Cerebellar nuclear complex (tissue), 1 donor: ENCODE measurements at places on chromosomes 5 and 9.

- no peak for DNase-seq
Observed at GRCh38 chr9:107222020-107222522, 61.0 kb upstream of the RAD23B start.

DNA sequence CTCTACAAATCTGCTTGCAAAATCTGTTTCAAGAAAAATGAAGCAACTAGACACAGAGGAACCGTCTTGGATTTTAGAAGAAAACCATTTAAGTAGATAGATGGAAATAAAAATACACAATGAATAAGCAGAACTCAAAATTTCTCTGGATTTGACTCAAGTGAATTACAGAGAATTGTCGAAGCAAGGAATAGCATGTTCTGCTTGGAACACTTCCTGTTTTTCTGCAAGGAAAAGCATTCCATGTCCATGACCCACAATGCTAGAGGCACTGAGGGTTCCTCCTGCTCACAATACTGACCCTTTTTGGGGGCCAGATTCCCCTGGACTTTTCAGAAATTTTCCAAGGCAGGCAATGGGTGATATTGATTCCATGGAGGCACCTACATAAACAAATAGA, 29.8 kb downstream of the PRUNE2 start:
- no peak for DNase-seq

- peak; percentile 66 for DNase-seq
Observed at GRCh38 chr5:111511831-111512374, 432 bp downstream of the STARD4 start.

- no peak for DNase-seq
Observed at GRCh38 chr9:130672933-130673615, 8.7 kb downstream of the PRDM12 start.

- DNase-seq, result no peak
Observed at GRCh38 chr5:9207817-9208418, 338.0 kb downstream of the SEMA5A start.

- DNase-seq, result no peak
Observed at GRCh38 chr5:14545308-14545707, 36.3 kb upstream of the OTULINL start.

DNA sequence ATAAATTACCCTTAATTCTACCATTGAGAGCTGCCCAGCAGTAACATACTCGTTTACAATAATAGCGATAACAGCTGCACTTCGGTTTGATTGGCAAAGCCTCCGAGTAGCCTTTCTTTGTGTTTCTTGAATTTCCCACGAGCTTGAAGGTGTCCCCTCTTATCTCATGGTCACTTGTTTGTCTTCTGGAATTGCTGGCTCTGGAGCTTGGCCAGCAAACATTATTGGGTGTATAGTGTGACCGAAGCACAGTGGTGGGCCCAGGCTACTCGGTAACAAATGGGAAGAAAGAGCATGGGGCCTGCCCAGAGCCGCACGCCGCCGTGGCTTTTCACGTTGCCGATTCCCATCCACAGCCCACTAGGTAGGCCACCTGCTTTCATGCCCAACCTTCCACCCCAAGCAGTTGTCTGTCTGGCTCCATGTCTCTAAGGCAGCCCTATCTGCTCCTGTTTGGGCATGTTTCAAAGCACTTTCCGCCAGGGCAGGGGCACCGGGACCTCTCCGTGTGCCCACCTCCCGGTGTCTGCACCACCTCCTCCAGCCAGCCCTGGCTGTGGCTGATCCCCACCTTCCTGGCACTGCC, 8.7 kb downstream of the STKLD1 start:
- no peak for DNase-seq

DNA sequence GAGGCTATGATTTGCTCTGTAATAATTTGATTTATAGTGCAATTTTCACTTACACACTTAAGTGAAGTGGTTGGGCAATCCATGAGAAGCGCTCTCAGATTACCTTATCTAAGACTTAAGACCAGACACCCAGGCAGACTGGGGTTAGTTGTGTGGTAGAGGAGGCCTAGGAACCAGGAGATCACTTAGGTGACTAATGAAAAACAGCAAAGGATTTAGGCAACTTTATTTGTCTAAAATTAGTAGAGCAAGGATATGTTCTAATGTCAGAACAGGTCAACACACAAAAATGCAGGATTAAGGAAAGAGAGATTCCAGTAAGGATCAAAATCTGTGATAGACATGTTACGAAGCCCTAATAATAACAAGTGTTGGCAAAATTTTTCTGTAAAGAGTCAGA, 913.8 kb downstream of the TLE1 start:
- DNase-seq, result no peak

- DNase-seq, result no peak
Observed at GRCh38 chr5:113057557-113057984, 81.0 kb downstream of the DCP2 start.

DNA sequence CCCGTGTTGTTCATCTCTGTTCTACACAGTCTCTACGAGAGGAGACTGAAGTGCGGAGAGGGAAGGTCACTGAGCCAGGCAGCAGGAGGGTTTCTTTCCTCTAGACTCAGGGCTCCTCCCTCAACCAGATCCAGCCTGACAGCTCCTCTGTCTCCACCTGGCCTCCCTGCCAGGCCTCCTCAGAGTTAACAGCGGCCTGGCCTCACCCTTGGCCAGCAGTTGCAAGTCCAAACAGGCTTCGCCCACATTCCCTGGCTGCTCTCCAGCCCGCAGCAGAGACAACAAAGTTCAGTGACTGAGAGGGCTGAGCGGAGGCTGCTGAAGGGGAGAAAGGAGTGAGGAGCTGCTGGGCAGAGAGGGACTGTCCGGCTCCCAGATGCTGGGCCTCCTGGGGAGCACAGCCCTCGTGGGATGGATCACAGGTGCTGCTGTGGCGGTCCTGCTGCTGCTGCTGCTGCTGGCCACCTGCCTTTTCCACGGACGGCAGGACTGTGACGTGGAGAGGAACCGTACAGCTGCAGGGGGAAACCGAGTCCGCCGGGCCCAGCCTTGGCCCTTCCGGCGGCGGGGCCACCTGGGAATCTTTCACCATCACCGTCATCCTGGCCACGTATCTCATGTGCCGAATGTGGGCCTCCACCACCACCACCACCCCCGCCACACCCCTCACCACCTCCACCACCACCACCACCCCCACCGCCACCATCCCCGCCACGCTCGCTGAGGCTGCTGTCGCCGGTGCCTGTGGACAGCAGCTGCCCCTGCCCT, at the start of gene HRCT1:
TSS of gene HRCT1 (plus strand) at position 291 of the 768 bp plus-strand sequence. CDS start at position 377, 86 bp downstream.
- DNase-seq, result no peak

- no peak for DNase-seq
Observed at GRCh38 chr9:21624675-21625644, 142.8 kb upstream of the IFNE start.

- DNase-seq, result no peak
Observed at GRCh38 chr9:135951889-135952663, 9.1 kb downstream of the UBAC1 start.

- no peak for DNase-seq
Observed at GRCh38 chr9:107112707-107113243, 170.3 kb upstream of the RAD23B start.

- DNase-seq, result no peak
Observed at GRCh38 chr9:137945581-137945980, 68.0 kb downstream of the CACNA1B start.

DNA sequence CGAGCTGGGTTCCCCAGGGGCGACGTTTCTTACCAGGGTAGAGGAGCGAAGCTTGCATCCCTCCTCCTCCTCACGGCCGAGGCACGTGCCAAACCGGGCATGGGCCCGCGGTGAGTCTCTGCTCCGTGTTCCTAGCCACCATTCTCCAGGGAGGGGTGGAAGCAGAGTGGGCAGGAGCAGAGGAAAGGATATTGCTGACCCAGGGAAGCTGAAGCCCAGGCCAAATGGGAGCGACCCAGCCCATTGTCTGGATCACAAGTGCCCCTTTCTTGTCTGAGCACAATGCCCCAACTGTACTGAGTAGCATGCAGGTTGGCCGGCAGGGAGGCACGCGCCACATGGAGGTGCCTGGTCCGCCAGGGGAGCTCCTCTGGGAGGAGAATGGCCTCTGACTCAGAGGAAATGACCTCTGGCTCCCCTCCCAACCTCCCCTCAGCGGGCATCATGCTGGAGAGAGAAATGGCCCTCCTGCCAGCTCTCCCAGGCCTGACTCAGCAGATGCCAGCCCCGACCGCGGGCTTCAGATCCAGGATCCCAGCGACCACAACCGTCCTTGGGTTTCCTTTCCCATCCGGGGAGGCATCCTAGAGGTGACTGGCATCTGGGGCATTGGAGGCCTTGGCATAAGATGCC, 1.1 kb downstream of the PRR7 start:
- DNase-seq, result no peak

- DNase-seq, result no peak
Observed at GRCh38 chr5:77846422-77847128, 70.4 kb upstream of the TBCA start.
